Germinal center (tissue), 1 donor: ENCODE measurements at places on chromosomes 7 and 10.

DNA sequence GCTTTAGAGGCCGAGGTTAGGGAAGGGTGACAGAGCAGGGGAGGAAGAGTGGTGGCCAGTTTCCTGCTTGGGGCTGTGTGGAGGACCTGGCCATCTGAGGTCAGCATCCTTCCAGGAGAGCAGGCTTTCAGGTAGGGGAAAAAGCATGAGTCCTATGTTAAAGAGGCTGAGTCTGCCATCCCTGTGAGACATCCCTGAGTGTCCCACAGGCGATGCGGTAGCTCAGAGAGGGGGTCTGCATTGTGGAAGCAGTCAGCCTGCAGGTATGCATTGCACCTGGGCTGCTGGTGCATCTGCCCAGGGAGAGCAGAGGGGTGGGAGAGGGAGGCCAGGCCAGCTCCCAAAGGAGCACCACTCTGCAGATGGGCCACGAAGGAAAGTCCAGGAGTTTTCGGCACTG, 282.1 kb upstream of the ZNF32 start:
- DNase-seq: no peak

GRCh38 chr7:125355899-125356298, 426.3 kb upstream of the POT1 start:
- no peak for DNase-seq

- DNase-seq: no peak
Observed at GRCh38 chr10:78924319-78925003, 144.3 kb upstream of the ZMIZ1 start.

GRCh38 chr10:66651308-66652082, 274.3 kb upstream of the LRRTM3 start:
- DNase-seq: no peak

DNA sequence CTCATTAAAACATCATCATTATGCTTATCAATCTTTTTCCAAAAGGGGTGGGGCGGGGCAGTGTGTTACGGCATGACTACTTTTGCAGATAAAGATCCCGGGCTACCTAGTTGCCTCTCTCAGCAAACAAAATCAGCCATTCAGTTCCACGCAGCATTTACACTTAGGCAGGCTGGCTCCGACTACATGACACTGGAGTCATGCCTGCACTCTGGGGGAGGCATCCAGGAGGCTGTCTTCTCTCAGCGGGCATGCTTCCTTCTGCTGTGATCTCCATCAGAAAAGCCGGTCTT, 193.9 kb upstream of the TCF7L2 start:
- no peak for DNase-seq

GRCh38 chr7:157496416-157497275, 159.8 kb downstream of the DNAJB6 start:
- DNase-seq: no peak

- no peak for DNase-seq
Observed at GRCh38 chr7:107020400-107020799, 24.1 kb upstream of the PRKAR2B start.

GRCh38 chr10:103854686-103855391, 537 bp downstream of the SH3PXD2A start:
- DNase-seq: no peak

DNA sequence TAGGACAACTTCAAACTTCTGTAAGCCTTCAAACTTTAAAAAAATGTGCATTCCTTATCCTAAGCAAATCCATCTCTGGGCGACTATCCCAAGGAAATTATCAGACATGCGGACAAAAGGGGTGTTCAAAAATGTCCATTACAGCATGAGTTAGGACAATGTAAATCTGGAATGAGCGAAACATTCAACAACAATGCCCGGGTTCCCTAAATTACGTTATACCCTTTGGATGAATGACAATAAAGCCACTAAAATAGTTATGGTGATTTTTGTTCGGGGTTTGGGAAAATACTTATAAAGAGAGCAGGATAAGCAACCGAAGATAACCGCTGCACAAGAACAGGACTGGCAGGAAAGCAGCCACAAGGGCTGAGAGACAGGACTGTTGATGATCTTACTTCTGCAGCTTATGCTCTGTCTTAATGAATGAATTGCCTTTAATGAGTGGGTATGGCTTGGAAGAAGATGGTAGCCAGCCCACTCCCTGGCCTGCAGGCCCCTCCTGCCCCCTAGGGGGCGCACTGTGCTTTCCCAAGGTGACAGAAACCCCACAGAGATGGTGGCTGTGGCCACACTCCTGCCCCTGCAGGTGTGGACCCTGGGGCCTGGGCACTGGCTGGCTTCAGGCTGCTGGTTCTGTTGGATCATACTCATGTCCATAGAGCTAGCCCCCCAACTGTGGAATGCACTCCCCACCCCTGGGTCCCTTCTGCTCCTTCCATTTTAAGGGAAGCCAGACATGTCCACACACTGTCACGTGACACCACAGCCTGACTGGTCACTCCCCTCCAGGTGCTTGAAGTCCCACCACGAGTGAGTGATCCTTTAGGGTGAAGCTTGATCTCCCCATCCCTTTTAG, 45.0 kb downstream of the ZCCHC24 start:
- peak; percentile 69 for DNase-seq

DNA sequence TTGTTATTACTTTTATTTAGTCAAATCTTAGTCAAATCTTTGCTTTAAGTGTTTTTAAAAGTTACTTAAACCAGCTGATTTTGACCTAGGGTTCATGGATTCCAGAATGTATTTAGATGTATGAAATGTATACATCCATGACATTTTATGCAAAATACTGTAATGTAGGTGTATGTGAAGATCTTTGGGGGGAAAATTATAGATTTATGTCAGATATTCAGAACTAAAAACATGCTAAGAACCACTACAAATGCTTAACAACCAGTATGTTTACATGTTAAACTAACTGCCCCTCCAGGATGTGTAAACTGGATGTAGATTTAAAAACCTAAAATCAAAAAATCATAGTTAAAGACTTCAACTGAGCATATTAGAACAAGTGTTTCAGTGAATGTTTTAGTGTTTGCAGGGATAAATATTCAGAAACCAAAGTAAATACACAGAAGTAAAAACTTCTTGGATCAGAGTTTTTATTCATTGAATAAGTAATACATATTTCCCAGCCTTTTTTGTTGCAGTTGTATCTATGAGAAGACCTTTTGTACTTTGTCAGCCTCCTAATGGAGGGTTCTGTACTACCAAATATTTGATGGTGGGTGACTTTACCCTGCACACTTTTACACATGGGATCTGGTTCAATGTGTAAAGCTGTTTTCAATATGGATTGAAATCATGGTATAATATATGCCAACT, 3.9 kb downstream of the CPED1 start:
- DNase-seq: no peak

DNA sequence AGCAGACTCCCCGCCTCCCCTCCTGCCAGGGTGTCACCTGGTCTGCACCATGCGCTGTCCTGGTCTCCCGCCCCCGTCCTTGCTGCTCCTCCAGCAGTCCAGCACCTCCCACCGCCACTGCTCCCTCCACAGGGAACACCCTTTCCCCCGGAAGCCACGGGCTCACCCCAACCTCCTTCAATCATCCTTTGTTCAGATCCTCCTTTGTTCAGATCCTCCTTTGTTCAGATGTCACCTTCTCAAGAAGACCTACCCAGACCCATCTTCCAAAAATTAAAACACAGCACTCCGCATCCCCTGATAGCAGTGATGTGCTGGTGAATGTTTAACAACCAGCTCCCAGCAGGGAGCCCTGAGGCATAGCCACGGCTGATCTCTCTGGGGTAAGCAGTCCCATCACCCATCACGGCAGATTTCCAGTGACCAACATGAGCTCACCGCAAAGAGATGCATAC, 237.7 kb downstream of the USP6NL start:
- DNase-seq: no peak

DNA sequence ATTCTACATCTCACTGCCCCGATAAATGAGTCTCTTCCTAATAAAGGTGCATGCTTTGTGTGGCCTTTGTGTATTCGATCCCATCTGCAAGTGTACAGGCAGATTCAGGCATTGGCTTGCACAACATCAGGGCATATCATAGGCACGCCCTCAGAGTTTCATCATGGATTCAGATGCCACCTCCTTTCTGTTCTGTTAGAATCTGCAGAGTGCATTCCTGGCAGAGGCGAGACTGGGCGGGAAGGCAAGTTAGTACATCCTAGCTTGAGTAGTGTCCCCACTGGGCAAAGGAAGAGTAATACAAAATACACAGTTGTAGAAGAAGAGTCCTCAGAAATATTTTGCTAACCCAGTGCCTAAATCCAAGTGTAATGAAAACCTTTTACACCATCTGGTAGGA, 346.5 kb upstream of the GALNT17 start:
- DNase-seq: no peak

GRCh38 chr7:101903515-101903868, 86.1 kb downstream of the CUX1 start:
- DNase-seq: no peak

DNA sequence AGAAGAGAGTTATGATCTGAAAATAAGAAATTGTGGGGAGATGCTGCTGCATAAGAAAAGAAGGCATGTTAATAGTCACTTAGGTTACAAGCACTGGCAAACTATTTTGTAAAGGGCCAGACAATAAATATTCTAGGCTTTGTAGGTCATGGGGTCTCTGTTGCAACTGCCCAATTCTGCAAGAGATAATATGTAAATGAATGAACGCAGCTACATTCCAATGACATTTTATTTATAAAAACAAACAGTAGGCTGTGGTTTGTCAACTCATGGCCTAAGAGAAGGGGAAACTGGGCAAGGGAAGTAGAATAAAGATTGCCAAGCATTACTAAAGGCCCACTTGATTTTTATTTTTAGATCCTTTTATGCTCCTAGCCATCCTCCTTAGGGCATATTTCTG, 133.1 kb downstream of the RAPGEF5 start:
- DNase-seq: no peak

- no peak for DNase-seq
Observed at GRCh38 chr10:6102128-6102527, 13.3 kb downstream of the RBM17 start.

DNA sequence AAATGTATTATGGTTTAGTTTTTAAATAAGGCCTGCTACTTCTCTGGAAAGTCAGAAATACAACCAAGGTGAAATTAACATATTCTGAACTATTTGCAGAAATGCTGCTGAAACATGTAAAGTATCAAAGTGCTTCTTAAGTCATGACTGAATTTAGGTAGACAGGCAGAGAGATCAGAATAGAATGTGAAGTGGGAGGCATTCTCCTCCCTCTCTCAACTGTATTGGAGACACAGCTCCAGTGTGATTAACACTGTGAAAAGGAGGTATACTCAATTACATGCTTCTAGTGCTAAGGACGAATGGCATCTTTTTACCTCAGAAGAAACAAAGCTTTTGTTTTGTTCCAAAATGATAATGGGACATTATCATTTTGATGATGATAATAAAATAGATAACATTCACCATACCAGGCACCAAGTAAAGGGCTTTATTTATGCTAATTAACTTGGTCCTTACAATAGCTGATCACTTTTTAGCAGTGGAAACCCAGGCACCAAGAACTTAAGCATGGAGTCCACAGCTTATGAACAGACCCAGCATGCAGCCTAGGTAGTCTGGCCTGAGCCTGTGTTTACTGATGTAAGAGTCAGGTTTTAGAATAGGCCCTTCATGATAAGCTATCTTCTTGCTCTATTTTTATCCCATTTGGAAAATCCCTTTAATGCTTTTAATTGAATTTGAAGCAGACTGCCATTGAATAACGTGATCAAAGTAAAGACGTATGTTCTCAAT, 26.0 kb downstream of the PPP1R9A start:
- no peak for DNase-seq

GRCh38 chr10:124300224-124300623, 118.5 kb downstream of the OAT start:
- no peak for DNase-seq

DNA sequence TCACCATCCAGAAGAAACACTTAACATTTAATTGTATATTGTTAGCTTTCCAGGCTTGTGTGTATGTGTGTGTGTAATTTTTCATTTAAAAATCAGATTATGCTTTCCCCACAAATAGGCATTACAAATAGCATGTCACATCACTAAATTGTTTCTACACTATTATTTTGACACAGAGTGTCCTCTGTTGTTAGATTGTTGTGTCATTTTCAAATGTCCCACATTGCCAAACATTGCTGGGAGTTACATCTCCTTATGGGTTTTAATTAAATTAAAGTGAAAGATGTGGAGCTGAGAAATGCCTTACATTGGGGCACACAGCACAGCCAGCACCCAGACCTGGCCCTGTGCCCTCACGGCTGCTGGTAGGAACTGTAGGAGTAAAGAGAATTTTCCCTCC, 295.6 kb downstream of the ZEB1 start:
- no peak for DNase-seq

GRCh38 chr7:155885167-155886155, 73.2 kb upstream of the SHH start:
- no peak for DNase-seq

DNA sequence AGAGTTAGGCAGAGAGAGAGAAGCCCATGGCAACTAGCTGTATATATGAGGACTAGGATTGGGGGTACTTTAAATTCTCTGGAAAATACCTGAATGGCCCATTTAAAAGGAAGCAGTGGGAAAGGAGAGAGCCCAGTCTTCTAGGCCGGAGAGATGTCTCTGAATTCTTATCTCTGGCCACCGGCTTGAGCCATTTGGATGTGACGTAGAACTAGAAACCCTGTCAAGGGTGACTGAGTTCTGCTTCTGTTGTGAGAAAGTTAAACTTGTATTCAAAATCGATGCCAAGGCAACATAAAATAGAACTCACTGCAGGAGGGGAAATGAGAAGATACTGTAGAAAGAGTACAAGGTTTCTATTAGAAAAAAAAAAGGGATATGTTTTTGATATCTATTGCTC, 6.3 kb upstream of the GSTK1 start:
- DNase-seq: peak; percentile 52

DNA sequence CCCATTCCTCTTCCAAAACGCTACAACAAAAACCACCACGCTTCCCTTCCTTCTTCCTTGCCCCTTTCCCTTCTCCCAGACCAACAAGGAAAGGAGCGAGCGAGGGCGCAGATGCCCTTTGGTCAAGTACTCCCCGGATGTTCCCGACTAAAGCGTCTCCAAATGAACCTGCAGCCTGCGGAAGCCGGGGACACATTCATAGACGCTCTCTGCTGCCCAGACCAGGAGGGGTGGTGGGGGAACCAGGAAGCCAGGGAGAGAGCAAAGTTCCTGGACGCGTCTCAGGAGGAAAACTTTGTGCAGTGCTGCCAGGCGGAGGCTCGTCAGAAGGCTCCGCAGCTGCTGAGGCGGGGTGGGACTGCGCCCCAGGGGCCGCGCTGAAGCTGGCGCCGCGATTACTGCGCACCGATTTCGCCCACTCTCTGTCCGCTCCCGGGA, 754 bp downstream of the SEMA3D start:
- DNase-seq: no peak

- no peak for DNase-seq
Observed at GRCh38 chr7:16847381-16847860, 34.4 kb downstream of the AGR3 start.

GRCh38 chr10:19623321-19623720, 192.9 kb upstream of the PLXDC2 start:
- no peak for DNase-seq

DNA sequence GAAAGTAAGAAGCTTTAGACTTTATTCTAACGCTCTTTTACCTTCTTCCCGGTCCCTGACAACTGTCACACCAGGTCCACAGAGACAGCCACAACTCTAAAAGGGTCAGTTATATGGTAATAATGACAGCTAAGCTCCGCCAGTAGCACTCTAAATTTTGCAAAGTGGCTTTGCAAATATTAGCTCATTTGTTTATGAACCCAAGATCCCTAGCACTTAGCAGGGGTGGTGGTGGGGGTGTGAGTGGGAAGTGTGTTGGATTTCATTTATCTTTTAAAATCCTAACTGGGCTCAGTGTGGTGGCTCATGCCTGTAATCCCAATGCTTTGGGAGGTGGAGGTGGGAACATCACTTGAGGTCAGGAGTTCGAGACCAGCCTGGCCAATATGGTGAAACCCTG, 34.8 kb upstream of the SDK1 start:
- DNase-seq: no peak

GRCh38 chr7:139722604-139723003, 55.2 kb downstream of the HIPK2 start:
- DNase-seq: no peak
